ENCODE measurements at places on chromosomes 1 and 21.

GRCh38 chr1:248905662-248906008 lies 400 bp upstream of the PGBD2 start:
- DNase-seq = no peak

GRCh38 chr1:22030473-22030872 lies 22.0 kb upstream of the CDC42 start:
- DNase-seq = no peak

- DNase-seq = no peak
Measured at GRCh38 chr1:170247751-170248521, 102.2 kb downstream of the NTMT2 start.

DNA sequence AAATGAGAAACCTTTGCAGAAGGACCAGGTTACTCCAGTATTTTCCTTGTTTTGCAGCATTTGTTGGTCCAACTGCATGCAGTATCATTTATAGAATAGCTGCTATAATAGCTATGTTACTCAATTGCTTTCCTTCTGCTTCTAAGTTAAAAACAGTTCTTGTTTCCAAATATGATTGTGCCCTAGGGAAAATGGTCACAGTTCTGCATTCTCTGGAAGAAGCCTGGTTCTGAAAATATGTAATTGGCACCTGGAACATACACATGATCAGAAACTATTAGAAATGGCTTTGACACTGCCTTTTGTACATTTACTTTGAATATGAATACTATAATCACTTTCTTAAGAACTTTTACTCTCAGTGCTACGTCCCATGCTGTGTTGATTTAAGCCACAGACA lies 33.6 kb downstream of the HENMT1 start:
- no peak for DNase-seq

- DNase-seq = no peak
Measured at GRCh38 chr1:1173061-1173792, 453 bp upstream of the TTLL10 start.

- DNase-seq = no peak
Measured at GRCh38 chr21:41397471-41397891, 28.6 kb upstream of the MX1 start.

- no peak for DNase-seq
Measured at GRCh38 chr1:227357171-227357926, 39.1 kb upstream of the CDC42BPA start.
